Hepatocyte (in vitro differentiated cells): ENCODE measurements at places on chromosomes 1 and 21. TPM values are rescaled to one million over a fixed set of nuclear protein-coding genes. Genes with fewer than 3 reads are reported as not detected.

DNA sequence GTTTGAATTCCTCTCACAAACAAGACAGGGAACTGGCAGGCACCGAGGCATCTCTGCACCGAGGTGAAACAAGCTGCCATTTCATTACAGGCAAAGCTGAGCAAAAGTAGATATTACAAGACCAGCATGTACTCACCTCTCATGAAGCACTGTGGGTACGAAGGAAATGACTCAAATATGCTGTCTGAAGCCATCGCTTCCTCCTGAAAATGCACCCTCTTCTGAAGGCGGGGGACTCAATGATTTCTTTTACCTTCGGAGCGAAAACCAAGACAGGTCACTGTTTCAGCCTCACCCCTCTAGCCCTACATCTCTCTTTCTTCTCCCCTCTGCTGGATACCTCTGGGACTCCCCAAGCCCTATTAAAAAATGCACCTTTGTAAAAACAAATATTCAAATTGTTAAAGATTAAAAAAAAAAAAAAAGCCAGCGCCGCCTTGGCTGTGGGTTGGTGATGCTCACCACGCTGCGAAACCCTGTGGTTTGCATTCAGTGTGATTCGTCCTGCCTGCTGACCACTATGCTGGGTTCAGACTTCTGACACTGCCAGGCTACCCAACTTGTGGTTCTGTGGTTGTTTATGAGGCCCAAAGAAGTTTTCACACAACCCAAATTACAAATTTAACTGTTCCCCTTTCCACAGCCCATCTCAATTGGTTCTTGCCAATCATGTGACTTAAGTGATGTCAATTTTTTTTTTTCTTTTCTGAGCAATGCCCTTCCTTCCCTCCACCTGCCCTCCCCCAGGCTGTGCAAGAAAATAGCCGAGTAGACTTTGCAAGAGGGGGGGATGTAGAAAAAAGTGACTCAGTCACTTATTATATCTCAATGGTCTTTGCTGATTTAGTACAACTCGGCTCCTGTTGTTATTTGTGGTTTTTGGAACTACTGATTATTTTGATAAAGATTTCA, at the start of gene RUNX1:
Gene RUNX1, minus strand, starts transcription at position 597 of the 912 bp plus-strand sequence.
- no peak for DNase-seq

DNA sequence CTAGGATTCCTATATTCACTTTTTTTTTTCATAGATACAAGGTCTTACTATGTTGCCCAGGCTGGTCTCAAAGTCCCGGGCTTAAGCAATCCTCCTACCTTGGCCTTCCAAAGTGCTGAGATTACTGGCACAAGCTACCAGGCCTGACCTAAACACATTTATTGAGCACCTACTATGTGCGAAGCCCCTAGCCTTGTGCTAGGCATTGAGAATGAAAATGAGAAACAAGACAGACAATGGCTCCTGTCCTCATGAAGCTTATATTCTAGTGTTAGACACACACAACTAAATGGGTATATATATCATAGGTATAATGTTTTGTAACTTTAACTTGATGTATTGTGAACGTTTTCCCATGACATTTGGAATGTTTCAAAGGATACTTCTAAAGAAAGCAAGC, 11.5 kb downstream of the TMEM50A start:
- DNase-seq: no peak

Gene PYCR2
- total RNA-seq: 26.9 and 33.5 TPM in 2 replicates

Gene C1orf185
- total RNA-seq: not detected in 2 replicates

Gene HCRTR1
- total RNA-seq: 0.28 TPM in 1 of 2 replicates, not detected in the other

Gene SMG7
- total RNA-seq: 28.8 and 39.5 TPM in 2 replicates
